Activated T-cell treated with anti-CD3 and anti-CD28 coated beads, Interleukin-2, amount 50 U/mL, for 4 hours (primary cell): ENCODE measurements at places on chromosomes 5 and 9.

GRCh38 chr5:123844873-123845272 is 332.9 kb downstream of the CSNK1G3 start:
- no peak for DNase-seq

GRCh38 chr5:159440968-159441367 is 110.7 kb upstream of the IL12B start:
- DNase-seq, result no peak

- no peak for DNase-seq
Observed at GRCh38 chr5:127550652-127551409, 33.4 kb downstream of the PRRC1 start.

GRCh38 chr9:33197279-33198152 is 30.4 kb upstream of the B4GALT1 start:
- DNase-seq, result no peak

GRCh38 chr5:178839319-178839704 is 20.4 kb upstream of the ZNF354B start:
- DNase-seq, result peak; percentile 36

GRCh38 chr9:71001780-71002386 is 119.5 kb downstream of the TRPM3 start:
- DNase-seq, result no peak

- no peak for DNase-seq
Observed at GRCh38 chr9:2193552-2193951, 178.4 kb downstream of the SMARCA2 start.

DNA sequence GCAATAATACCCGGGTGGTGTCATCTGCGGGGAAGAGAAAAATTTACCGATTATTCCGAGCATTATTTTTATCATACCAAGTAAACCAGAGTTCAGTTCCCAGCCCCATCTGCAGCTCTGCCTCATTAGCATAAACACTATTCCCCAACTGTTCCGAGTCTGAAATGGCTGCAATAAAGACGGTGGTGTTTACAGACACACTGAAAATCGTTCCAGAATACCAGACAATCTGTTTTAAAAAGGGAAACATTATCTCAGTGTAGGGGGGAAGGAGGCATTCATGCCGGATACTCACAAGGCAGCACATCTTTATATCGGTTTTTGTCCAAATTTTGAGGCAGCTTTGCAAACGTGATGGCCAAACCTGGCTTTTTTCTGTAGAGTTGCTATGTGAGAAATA is 70.3 kb upstream of the EPB41L4B start:
- DNase-seq, result no peak

DNA sequence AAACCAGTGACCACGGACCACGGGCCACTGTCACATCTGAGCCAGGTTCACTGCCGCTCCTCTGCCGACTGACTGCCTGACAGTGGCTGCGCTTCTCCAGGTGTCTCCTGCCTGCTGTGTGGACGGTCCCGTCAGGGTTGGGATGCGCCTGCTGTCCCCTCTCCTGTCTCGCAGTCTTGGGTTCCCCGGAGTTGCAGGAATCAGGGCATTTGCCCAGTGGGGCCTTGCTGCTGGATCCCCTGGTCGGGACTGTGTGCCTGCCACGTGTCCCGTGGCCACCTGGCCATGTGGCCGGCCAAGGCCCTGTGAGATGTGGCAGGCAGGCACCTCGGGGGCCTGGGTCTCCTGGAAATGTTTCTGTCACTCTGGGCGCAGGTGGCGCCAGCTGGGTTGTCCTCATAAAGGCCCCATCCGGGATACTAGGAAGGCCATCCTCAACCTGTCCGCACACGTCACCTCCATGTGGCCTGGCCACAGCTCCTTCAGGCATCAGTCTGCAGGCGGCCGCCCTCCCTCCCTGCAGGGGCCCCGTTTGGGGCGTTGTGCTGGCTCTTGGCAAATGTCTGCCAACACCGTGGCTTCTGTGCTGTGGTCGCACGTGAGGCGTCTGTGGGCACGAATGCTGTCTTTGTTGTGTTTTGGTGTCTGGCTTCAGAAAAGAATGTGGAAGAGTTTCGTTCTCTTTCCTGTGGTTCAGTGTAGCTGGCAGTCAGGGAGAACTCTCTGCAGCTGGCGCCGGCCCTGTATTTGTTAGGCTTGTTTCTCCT is 6.4 kb upstream of the TOR4A start:
- no peak for DNase-seq

DNA sequence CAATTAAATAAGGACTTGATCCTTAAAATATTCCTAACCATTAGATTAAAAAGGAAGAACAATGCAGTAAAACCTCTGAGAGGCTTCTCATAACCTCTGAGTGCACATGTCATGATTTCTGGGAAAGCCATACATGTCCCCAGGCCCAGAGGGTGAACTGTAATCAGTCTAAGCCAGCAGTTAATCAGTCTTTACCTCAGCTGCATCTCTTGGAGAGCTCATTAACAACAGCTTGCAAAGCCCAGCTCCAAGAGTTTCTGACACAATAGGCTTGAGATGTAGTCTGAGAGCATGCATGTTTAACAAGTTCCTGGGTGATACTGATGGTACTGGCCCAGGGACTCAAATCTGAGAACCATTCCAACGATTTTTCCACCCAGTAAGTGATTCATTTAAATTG is 392.1 kb downstream of the DNAH5 start:
- DNase-seq, result no peak

DNA sequence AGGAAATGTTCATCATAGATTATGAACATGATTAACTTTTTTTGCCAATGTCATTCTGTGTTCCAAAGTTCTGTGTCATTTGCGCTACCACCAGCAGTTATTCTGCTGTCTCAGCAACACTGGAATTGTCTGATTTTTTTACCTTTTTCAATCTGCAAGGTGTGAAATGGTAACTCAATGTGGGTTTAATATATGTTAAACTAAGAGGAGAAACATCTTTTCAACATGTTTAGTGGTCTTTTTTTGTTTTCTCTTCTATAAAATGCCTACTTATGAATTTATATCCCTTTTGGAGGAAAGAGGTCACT is 49.1 kb upstream of the GRAMD2B start:
- DNase-seq, result no peak

- DNase-seq, result no peak
Observed at GRCh38 chr9:115267790-115268189, 149.8 kb upstream of the TNC start.

GRCh38 chr5:147688656-147689356 is 93.7 kb downstream of the JAKMIP2 start:
- DNase-seq, result no peak

GRCh38 chr9:71816916-71817451 is 48.7 kb upstream of the CEMIP2 start:
- no peak for DNase-seq

GRCh38 chr5:88892669-88893068 is 9.7 kb upstream of the MEF2C start:
- DNase-seq, result no peak

DNA sequence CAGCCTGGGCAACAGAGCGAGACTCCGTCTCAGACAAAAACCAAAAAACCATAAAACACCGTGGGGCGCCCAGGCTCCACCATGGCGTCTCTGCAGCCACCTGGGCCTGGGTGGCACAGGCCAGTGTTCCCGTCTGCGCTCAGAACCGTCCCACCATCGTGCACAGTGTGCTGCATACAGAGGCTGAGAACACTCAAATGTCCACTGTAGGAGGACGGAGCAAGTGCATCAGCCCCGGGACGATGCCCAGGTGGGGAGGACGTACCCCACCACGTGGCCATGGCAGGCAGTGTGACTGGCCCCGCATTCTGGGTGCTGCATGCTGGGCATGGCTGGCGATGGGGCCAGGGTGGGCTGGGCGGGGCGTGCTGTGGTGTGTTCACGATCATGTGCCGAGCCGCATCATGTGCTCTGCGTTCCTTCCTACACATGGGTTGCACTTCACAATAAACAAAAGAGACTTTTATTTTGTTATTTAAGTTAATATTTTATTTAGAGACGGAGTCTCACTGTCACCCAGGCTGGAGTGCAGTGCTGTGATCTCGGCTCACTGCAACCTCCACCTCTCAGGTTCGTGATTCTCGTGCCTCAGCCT is 37.8 kb downstream of the EXD3 start:
- DNase-seq, result no peak

GRCh38 chr5:56130664-56131063 is 102.5 kb downstream of the ANKRD55 start:
- DNase-seq, result no peak

GRCh38 chr9:89278551-89278950 is 32.4 kb upstream of the CKS2 start:
- no peak for DNase-seq

- no peak for DNase-seq
Observed at GRCh38 chr5:43543434-43543833, 13.4 kb downstream of the PAIP1 start.

GRCh38 chr9:126519660-126520420 is 93.9 kb upstream of the LMX1B start:
- DNase-seq, result no peak

- no peak for DNase-seq
Observed at GRCh38 chr5:90293931-90294330, 115.6 kb downstream of the CETN3 start.

- DNase-seq, result no peak
Observed at GRCh38 chr9:121756474-121757280, 105.2 kb downstream of the DAB2IP start.

- no peak for DNase-seq
Observed at GRCh38 chr9:700365-701282, 140.9 kb upstream of the DMRT1 start.

DNA sequence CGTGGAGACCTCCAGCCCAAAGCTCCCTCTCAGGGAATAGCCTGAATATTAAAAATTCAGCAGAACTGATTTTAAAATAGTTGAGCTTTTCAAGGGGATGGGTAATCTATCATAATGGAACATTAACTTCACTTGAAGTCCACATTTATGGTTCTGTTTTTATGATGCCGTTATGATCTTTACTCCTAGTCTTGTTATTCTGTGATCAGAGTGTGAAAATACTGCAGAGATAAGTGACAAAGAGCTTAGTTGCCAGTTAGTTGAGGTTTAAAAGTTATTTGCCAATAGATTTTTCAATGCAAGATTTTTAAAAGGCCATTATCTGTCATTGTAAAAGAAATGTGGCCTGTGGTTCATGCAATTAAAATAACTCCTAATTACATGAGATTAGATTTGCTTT is 189.9 kb upstream of the RGMB start:
- DNase-seq, result no peak

GRCh38 chr9:85053206-85053786 is 383.8 kb downstream of the NTRK2 start:
- DNase-seq, result no peak

DNA sequence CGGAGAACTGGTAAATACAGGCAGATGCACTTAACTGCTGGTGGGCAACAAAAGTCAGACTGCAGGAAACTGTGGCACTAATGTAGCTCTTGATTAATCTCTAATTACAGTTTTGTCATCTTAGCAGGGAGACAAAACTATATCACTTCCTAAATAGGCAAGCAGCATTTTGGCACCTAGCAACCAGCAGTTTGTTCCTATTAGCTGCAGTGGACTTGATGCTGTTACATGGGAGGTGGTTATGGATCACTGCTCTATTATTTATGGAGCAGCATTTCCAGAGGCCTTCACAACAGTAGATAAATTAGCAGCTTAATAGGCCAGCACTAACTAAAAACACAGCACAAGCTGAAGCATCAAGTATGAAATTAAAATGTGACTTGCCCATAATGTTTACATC is 518.3 kb upstream of the ITGA1 start:
- no peak for DNase-seq

GRCh38 chr5:34682926-34683623 is 26.9 kb downstream of the RAI14 start:
- DNase-seq, result no peak

- DNase-seq, result no peak
Observed at GRCh38 chr9:98367371-98367900, 112.0 kb upstream of the TBC1D2 start.

DNA sequence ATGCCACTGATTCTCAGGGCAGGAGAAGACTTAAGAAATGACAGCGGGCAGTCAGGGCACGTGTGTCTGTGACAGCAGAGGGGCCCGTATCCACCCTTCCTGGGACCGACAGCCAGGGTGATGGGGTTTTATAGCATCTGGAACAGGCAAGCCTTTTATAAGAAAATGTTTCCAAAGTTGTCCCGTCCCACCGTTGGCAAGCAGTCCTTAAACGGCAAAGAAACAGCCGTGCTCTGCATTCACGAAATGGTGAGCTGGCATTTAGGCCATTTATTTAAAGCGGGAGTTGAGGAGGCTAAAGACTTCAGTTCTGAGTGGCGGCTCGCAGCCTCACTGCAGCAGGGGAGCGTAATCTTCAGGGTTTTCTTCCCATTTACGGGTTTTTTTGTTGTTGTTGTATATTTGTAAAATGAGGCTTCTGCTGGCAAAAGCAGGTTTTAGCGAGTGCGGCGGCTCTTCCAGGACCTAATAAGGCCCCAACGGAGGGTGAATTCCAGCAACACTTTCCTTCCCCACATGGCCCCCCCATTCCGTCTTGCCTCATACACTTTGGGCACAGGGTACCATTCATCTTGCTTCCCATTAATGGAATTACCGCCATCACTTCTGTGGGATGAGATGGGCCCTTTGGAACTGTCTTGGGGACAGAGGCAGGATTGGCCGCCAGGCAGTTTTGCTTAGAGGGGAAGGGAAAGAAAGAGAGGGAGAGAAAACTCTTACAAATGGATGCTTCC is 15.8 kb downstream of the NEK6 start:
- no peak for DNase-seq

- no peak for DNase-seq
Observed at GRCh38 chr5:50420343-50420935, 20.6 kb downstream of the EMB start.

GRCh38 chr5:83149671-83150070 is 72.3 kb downstream of the XRCC4 start:
- no peak for DNase-seq

DNA sequence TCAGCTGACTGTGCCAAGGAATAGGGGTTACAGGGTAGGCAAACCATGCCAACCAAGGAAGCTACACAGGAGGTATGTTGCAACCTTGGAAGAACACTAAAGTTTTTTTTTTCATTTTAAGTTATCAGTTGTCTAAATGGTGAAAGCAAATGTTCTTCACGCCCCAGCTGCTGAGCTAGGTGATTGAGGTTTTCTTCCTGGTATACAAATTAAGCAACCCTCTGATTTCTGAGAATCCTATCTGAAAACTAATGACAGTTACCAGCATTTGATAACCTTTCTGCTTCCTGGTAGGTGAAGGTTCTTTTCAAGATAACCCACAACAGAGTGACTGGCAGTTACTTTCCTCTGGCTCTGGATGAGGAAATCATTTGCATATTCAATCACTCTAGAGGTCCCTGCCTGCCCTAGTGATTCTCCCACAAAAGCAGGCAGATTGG is 194.9 kb downstream of the ATP10B start:
- DNase-seq, result no peak

- DNase-seq, result no peak
Observed at GRCh38 chr5:100864931-100865330, 38.2 kb downstream of the ST8SIA4 start.

DNA sequence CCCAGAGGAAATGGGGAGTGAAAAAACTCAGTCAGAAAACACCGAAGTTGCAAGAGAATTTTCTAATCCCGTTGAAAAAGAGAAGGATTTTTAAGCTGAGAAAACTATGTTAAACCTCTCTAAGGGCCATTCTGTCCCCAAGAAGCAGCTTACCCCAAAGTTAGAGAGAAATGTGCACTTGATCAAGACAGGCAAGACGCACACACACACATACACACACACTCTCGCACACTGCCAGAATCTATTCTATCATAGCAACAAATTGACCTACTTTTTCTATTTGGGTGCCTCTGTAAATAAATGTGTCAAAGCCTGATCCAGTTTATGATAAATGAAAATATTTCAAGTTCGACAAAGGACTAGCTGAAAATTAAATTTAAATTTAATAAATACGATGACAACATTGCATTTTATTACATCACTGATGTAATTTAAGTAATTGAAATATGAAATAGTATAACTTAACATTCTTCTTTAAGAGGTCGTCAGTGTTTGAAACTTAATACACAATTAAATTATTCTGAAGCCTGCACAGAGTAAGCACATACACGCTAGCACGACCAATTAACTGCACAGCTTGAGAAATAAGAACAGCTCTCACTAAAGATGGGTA is 5.9 kb downstream of the NFIL3 start:
- DNase-seq, result no peak
